Right forelimb (tissue), 1 donor: ENCODE measurements at places on chromosomes 7 and 10.

DNA sequence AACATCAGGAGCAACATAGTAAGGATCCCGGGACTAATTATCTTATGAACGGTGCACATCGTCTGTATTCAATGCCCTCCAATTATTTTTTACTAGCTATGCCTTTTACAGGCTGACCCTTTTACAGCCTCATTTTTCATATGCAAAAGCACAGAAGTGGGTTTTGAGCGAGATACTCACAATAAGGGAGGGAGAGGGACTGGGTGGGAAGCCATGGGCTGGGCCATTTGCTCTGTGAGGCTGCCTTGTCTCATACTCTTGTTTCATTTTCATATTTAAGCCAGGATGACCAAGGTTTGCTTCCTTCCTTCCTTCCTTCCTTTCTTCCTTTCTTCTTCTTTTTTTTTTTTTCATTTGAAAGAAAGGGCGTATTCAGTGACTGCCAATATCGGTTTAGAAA is 259.3 kb downstream of the TRIL start:
- DNase-seq: no peak

DNA sequence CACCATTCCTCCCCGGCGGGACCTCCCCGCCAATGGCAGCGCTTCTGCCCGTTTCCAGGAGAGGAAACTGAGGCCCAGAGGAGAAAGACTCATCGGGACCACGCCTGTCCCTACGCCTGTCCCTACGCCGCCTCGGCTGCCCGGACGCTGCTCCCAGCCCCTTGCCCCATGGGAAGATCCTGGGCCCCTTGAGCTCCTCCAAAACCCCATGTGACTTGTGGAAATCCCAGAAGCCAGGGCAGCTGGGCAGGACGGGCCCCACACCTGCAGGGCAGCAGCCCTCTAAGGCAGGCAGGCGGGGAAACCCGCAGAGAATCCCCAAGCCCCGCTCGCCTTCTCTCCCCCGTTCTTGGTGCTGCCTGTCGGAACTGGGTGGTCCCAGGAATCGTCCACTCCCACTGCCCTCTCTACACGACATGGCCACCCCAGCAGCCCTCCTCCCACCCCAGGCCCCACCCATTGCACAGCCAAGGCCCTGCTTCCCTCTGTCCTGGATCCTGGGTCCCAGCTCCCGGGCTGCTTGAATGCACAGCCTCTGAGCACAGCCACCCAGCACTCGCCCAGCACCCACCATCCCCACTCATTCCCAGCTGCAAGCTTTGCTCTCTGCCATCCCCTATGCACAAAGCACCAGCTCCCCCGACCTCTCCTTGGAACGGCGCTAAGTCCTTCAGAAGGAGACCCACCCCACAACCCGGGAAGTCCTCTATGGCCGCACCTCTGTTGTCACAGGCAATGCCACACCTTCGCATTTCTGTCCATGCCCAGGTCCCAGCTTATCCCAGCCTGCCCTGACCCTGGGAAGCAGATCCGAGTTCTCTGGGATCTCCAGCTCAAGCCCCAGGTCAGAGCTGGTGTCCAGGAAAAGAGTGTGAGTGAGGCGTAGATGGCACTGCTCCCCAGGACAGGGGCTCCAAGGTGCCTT is 50.6 kb downstream of the SLC29A4 start:
- no peak for DNase-seq

DNA sequence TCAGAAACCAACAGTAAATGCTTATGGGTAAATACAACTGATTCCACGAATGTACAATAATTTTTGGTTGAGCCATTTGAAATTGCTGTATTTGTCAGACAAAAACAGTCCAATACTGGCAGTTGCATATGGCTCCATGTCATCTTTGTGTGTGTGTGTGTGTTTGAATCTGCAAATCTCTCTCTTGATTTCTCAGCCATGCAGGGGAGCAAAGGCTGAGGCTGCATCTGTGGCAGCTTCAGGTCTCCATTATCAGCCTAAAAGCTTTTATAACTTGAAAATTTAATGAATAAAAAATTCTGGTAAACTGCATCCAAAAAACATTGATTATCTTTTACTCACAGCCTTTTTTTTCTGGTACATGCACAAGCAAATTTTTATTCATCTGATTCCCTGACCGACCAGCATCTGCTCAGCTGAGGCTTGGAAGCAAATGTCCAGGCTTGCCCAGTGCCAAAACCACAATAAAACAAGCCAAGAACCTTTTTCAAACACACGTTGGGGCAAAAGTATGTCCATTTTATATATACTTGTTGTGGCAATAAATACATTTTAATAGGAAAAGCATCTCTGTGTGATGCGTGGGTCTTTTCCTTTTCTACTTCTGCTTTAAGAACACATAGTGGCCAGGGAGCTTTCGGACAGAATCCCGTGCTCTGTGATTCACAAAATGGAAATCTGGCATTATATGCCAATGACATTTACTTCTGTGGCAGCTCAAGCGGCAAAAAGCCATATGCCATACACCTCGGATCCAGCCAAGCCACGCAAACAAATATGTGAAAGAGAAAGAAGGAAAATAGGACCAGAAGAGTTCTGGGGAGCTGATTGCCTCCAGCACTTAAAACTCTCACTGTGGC is 275.6 kb upstream of the AOAH start:
- no peak for DNase-seq

DNA sequence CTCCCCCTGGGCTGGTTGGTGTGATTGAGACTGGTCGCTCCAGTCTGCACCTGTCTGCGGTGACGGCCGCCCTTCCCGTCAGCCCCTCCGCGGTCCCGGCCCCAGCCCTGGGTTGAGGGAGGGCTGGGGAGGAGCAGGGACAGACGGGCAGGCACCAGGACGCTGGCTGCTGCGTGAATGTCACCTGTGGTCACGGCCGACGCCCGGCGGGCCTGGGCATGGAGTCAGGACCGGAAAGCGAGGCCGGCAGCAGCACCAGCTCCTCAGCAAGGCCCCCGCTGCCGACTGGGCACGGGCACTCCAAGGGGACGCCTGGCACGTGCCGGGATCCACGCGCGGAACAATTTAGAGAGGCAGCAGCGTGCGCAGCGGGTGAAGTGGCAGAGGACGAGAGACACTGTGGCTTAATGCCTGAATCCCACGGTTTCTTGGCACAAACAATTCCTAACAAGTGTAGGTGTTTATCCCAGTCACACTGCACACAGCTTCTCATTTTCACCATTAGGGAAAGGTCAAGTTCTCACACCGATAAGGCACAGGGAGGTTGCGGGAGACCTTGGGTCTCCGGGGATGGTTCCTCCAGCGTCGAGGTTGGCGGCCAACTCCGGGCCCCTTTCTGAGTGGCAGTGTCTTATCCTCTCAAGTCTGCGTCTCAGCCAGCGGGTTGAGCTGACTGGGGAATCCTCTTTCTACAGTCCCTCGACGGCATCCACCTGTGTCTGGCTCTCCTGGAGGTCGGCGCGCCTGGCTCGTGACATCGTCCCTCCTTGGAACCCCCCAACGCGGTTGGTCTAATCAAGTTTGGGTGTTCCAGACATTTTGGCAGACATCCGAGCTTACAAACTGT is 66.4 kb upstream of the ADGRA1 start:
- DNase-seq: no peak

DNA sequence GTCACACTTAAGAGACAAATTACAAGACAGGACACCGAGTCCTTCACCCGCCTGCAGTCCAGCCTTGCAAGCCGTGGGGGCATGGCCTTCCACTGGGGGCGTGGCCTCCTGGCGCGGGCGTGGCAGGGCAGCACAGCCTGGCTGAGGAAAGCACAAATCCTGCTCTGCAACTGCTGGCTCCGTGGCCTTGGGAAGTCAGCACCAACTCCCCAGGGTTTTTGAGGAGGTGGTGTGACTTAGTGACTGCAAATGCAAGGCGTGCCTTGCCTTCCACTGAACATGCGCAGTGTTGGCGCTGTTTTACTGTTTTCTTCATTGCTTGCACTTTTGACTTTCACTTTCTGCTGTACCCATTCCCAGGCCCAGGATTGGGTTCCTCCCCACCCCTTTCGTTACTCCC is 12.9 kb upstream of the BMS1 start:
- DNase-seq: no peak

DNA sequence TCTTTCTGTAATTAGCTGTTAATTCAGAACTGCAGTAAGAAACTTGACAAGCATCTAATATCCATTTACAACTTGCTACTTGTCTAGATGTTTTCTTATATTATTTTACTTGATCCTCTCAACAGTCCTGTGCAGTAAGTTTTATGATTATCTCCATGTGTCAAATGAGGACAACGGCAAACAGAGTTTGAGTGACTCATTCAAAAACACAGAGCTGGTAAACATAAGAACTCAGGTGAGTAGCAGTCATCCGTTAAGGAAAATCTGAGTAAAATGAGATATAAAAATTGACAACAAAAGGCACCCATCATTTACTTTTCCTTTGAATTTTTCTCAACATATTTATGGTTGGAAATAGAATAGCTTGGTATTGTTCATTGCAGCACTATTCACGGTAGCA is 19.0 kb upstream of the TARP start:
- no peak for DNase-seq

DNA sequence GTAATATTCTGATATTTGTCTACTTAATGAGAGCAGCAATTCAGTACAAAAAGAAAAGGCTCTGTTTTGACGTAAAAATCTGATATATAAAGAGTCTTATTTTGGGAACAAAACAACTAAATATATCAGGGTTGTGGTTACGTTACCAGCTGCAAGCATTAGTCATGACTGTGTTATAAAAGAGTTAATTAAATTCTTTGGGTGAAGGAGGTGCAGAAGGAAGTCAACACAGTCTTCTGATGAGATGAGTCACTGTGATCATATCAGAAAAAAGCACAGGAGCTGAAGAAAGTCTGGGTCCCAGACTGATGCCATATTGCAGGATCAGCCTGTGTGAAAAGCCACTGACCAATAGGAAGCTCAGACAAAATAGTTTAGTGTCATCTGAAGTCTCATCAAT is 234.3 kb upstream of the TEX47 start:
- DNase-seq: no peak

GRCh38 chr10:29828440-29828894 is 193.7 kb upstream of the SVIL start:
- DNase-seq: no peak

DNA sequence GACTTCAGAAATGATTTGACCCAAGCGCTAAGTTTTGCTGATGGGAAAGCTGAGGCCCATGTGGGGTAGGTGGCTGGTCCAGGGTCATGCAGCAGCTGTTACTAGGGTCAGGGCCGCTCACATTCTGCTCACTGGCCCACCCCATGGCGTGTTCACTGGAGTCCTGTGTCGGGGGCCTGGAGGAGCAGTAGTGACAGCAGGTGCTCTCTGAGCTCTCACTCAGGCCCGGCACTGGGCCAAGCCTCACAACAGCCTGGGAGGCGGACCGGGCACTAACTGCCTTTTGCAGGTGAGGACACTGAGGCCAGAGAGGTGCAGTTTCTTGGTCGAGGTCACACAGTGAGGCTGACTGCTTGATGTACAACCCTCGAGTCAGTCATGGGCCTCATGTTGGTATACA is 82.7 kb downstream of the GLRX3 start:
- no peak for DNase-seq

- no peak for DNase-seq
Observed at GRCh38 chr10:132229834-132230556, 43.2 kb downstream of the DPYSL4 start.

DNA sequence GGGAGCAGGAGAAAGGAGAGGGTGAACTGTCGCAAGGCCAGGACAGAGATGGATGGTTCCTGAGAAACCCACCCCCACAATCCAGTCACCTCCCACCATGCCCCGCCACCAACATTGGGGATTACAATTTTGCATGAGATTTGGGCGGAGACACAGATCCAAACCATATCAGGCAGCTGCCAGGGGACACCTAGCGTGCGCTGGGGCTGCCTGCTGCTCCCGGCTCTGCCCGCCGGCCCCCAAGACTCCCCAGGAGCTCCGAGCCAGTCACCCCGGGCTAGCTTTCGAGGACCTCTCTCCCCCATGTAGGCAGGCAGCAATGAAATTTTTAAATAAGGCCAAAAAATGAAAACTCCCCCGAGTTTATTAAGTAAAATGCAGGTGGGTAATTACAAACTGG is 111.7 kb downstream of the UNCX start:
- DNase-seq: no peak

- no peak for DNase-seq
Observed at GRCh38 chr10:13311177-13311575, 11.3 kb upstream of the PHYH start.

- DNase-seq: no peak
Observed at GRCh38 chr10:118195729-118196128, 146.4 kb downstream of the FAM204A start.

DNA sequence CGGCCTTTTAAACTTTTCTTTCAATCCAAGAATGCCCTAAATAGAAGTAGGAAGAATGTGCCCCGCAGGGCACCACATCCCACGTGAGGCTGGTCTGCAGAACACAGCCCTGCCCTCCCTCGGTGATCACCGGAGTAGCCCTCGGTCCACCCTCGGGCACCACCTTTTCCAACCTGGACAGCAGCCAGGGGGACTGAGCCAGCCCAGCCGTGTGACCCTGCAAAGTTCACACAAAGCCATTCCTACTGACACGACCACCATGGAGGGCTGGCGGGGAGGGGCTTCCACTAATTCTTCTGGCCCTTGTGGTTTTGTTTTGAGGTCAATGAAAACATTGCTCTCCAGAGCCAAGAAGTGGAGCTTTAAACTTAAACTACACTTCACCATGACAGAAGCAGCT is 132.2 kb downstream of the TCERG1L start:
- DNase-seq: no peak

GRCh38 chr10:30343962-30344361 is 5.1 kb downstream of the MTPAP start:
- DNase-seq: no peak
